Activated naive CD4-positive, alpha-beta T cell treated with anti-CD3 and anti-CD28 coated beads for 36 hours (primary cell): ENCODE measurements at places on chromosomes 1 and 21. TPM values are rescaled to one million over a fixed set of nuclear protein-coding genes. Genes with fewer than 3 reads are reported as not detected.

DNA sequence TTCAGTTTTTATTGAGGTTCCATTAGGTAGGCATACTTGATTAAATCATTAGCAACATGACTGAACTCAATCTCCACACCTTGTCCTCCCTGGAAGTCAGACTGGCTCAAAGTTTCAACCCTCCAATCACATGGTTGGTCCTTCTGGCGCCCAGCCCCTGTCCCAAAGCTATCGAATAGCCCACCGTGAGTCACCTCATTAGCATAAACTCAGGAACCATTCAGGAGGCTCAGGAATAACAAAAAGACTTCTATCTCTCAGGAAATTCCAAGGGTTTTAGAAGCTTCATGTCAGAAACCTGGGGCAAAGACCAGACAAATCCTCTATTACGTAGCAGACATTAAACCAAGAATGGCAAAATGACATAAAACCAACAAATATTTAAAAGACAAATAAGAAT is 78.6 kb downstream of the RGS2 start:
- no peak overlapping the region for H3K27ac ChIP-seq
- no peaks in the 10 kb centered on the region for H3K36me3 ChIP-seq
- H3K4me1 ChIP-seq = no peaks in the 10 kb centered on the region
- DNase-seq = no peak

- DNase-seq = no peak
- peaks cover 50% of the 10 kb centered on the region for H3K4me1 ChIP-seq
- no peak overlapping the region for H3K27ac ChIP-seq
- no peak overlapping the region for H3K4me3 ChIP-seq
Observed at GRCh38 chr1:150161747-150162581, 12.2 kb downstream of the PLEKHO1 start.

The KIF26B gene
- total RNA-seq = not detected

GRCh38 chr1:193187114-193187513 is 701 bp upstream of the B3GALT2 start:
- H3K27me3 ChIP-seq = no peaks in the 10 kb centered on the region
- H3K36me3 ChIP-seq = peaks cover 4% of the 10 kb centered on the region
- DNase-seq = no peak
- peaks cover 34% of the 10 kb centered on the region for H3K4me1 ChIP-seq

The MRPS14 gene
- total RNA-seq = 48.8 TPM
